ENCODE measurements at places on chromosomes 16 and 17. TPM values are rescaled to one million over a fixed set of nuclear protein-coding genes. Genes with fewer than 3 reads are reported as not detected.
A peak's percentile ranks its signal among the peaks of the same experiment; 100 is the strongest.

DNA sequence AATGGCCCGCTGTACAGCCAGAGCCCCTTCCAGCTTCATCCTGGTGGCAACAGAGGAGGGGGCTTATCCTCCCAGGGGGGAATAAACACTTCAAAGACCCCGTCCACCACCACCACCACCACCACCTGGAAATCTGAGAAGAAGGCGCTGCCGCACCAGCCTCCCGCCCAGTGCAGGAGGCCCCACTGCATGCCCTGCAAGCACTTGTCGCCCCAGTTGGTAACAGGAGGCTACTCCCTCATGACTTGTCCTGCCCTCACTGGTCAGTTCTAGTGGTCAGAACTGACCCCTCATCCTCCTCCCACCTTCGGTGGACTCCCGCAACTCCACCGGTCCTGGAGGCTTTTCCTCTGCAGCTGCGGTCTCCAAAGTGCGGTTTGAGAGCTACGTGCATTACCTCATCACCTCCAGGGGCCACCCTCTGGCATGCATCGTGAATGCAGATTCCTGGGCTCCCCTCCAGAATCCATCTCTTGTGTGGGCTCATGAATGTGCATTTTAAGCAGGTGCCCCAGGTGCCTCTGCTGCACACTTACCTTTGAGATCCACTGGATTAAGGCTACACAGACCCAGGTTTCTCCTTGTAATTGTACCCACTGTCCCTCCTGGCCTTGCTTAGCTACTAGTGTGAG is 71.8 kb downstream of the SRCIN1 start:
- DNase-seq: no peak

GRCh38 chr17:29885031-29885640 is 44.9 kb downstream of the SSH2 start:
- no peak for DNase-seq

DNA sequence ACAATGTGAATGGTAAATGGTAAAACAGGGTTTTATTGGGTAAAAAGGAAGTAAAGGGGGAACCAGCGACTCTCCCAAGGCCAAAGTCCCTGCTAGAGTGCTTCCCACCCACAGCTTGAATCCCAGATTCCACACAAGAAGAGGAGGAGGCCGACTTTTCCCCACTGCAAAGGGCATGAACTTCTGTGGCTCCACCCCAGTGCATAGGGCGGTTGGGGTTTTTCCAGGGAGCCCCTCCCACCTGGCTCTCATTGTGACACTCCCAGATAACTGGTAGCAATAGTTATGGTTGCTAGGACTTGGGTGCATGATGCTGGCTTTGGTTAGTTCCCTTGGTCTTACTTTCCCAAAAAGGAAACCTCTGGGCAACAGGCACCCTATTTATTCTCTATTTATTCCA is 666.0 kb upstream of the CA10 start:
- DNase-seq: no peak

DNA sequence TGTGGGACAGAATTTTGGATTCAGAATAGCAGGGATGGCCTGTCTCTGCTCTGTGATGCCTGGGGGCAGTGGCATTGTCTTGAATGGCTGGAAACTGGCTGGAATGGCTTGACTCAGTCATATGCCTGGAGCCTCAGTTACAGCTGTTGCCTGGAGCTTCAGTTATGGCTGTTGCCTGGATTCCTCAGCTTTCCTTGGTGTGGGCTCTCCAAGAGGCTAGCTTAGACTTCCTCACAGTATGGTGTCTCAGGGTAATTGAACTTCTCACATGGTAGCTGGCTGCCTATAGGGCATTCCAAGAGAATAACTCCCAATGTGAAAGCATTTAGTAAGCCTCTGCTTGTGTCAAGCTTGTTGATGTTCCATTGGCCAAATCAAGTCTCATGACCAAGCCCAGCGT is 21.1 kb downstream of the KRT23 start:
- DNase-seq: no peak

DNA sequence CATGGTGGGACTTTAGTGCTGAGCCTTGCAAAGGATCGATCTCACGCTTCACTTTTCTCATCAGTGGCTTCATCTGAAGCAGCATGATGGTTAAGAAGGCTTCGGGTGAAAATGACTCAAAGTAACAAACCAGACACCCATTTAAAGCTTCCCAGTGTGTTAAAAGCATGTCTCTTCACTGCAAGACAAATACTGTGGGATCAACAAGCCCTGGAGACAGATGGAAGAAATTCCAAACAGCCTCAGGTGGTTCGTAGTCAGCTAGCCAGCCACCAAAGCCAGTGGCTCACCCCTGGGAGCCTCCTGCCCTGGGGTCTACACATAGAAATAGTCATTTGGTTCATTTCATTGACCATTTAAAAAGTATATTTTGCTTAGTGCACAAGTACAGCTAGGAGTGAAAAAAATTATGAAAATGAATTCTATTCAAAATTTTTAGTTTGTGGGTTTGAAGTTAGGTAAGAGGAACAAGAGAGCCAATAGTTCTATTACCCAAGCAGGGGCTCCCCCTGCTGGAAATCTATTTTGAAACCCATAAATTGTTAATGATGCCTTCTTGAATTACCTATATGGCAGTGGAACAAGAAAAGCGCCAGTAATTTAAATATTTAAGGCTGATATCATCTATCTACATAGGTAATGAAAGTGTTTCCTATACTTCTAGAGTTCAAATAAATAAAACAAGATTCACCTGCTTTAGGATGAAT is 51.6 kb downstream of the PMP22 start:
- DNase-seq: no peak

DNA sequence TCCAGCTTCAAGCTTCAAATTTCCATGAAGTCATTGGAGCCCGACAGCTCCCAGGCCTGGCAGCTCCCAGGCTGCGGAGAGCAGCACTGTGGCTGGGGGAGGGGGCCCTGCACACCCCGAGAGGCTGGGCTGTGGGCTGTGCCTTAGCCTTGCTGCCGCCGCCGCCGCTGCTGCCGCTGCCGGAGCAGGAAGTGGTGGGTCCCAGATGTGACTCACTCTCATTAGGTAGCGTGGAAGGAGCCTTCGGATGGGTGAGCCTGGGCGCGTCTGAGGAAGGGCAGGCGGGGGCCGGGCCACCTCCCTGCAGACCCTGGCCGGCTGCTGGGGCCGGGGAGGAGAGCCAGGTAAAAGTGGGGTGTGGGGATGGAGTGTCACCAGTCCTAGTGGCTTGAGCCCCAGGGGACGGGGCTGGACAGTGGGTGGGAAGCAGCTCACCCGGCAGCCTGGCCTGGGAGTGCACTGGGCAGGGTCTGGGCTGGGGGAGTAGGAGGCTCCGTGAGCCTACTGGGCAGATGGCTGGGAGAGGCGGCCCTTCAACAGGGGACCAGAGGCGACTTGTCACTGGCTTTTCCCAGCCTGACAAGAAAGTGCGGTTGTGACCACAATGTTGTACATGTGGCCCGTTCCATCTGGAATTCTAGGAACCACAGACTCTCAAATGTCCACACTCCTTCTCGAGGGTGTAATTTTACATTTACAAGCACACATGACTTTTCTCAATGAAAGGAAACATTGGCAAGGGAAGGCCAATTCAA is at the start of gene ADCY7:
TSS of gene ADCY7 (plus strand) at position 215 of the 755 bp plus-strand sequence. CDS start 21,629 bp downstream, outside the sequence.
- no peak for DNase-seq

GRCh38 chr16:14961405-14962186 is 13.2 kb upstream of the PDXDC1 start:
- DNase-seq: no peak

DNA sequence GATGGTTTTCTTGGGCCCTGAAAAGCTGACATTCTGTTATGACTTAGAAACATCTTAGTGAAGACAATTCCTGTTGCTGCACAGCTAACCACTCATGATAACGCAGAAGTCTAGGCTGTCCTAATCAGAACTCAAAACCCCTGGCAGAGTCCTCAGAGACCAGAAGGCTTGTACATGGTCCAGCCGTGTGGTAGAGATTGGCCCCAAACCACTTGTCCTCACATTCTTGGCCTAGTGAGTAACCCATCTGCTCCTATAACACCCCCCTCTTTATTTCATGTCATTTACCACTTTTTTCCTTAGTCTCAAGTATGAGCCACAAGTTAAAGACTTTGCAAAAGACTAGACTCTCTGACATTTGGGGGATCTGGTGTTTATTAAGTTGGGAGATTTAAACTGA is 116.5 kb upstream of the ADAMTS18 start:
- DNase-seq: no peak

DNA sequence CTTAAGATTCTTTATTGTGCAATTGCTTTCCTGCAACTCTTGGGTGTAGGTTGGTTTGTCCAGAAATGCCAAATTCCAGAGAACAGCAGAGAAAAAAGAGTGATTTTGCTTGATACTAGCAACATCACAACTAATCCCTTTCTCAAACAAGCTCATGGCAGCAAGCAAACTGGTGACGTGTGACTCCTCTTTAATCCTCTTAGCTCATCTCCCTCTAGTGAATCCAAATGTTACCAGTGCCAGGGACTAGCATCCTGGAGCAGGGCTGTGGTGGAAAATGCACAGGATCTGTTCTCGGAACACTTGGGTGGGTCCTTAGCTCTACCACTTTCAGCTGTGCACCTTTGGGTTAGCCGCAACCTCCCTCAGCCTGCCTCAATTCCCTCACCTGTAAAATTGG is 204.0 kb upstream of the CCL2 start:
- DNase-seq: no peak

GRCh38 chr16:68406458-68407152 is 41.7 kb downstream of the SMPD3 start:
- DNase-seq: peak; percentile 73

GRCh38 chr16:89815639-89816348 is 653 bp downstream of the FANCA start:
- DNase-seq: no peak

DNA sequence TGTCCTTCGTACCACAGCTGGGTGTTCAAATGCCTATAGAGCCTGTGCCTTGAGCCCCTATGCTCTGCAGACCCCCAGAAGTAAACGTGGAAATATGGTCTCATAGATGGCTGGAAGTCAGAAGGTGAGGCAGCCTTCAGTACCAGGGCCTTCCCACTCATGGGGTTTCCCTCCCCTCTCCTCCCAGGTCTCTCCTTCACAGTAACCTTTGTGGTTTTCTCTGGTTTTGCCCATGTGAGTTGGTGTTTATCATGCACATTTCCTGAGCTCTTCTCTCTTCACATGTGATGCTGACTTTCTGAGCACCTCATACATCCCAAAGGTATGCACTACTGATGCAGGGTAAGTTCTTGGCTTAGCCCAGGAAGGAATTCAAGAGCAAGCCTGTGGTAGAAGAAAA is 35.4 kb downstream of the TMEM114 start:
- no peak for DNase-seq

GRCh38 chr16:5977329-5977728 is 879.7 kb upstream of the EEF2KMT start:
- no peak for DNase-seq

- no peak for DNase-seq
Observed at GRCh38 chr16:54493594-54493993, 207.0 kb upstream of the IRX3 start.

GRCh38 chr16:11470676-11471415 is 115.9 kb downstream of the LITAF start:
- DNase-seq: no peak

DNA sequence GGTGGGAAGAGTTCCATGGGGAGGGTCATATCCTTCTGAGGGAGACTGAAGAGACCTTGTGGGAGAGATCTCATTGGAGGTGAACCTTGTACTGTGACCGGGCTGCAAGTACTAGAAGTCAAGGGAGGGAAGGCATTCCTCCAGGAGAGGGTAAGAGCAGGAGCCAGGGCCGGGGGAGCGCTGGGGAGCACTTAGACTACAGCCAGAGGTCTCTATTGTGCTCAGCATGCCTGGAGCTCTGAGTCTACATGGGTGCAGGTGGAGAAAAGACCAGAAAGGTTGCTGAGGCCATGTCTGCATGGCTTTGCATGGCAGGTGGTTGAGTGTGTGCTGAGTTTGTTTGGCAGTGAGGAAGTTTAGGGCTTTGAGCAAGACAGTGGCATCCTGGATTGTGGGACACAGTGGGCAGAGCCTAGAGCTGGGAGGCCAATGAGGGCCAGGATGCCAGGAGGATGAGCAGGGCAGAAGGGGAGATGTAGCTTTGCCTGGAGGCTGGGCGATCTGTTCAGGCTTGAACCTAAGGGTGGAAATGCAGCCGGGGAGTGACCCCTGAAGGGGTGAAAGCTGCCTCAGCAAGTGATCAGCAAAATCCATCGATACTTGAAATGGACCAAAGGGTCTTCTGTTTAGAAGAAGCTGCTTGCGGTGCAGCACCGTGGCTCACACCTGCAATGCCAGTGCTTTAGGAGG is 317.4 kb upstream of the TNRC6C start:
- DNase-seq: no peak

DNA sequence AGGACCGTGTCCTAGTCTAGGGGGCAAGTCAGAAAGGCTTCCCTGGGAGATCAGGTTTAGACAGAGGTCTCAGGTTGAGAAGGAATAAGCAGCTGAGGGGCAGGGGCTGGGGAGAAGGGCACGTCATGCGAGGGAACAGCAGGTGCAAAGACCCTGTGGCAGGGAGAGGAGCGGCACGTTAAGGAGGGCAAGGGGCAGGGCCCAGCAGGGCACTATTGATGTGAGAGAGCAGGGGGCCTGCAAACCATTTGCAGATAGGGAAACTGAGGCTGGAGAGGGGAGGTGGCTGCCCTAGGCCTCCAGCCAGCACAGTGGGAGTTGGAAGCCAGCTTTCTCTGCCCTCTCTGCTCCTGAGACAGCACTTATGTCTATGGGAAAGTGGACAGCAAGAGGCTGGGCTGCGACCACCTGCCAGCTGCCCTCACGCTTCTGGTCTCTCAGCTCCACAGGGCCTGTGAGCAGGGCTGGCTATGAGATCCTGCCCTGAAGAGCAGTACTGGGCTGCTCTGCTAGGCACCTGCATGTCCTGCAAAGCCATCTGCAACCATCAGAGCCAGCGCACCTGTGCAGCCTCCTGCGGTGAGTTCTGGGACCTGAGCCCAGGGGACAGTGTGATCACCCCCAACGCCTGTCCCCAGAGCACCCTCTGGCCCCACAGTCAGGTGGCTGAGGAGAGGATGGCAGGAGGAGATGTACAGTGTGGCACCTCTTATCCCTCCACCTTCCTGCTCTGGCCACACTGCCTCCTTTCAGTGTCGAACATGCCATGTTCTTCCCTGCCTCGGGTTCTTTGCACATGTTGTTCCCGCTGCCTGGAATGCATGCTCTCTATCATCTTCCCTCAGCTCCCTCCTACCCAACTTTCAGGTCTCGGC is 61.5 kb downstream of the USP22 start:
- DNase-seq: no peak

DNA sequence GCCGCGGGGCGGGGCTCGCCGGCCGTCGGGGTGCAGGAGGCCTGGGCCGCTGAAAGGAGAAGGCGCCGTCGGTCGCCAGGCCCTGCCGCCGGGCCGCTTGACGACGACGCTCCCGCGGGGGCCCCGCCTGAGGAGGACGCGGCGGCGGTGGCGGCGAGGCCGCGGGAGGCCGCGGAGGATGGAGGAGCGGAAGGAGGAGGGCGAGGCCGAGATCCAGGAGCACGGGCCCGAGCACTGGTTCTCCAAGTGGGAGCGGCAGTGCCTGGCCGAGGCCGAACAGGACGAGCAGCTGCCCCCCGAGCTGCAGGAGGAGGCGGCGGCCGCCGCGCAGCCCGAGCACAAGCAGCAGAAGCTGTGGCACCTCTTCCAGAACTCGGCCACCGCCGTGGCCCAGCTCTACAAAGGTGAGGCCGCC is 430 bp downstream of the HAPSTR1 start:
- peak; percentile 16 for DNase-seq

GRCh38 chr16:81469183-81469677 is 24.6 kb downstream of the CMIP start:
- no peak for DNase-seq

The PCYT2 gene
- total RNA-seq: 51.4 TPM

The ELMO3 gene
- total RNA-seq: 24.8 TPM

The LPO gene
- total RNA-seq: not detected

The DDX19B gene
- 37.0 TPM for total RNA-seq

The APOH gene
- total RNA-seq: not detected

The GLG1 gene
- 189 TPM for total RNA-seq

The TEKT1 gene
- not detected for total RNA-seq

The ADGRG1 gene
- total RNA-seq: 347 TPM

The ABCA9 gene
- 0.41 TPM for total RNA-seq

All from prostate gland (tissue), 2 donors.